ENCODE measurements at places on chromosomes 4 and X.

DNA sequence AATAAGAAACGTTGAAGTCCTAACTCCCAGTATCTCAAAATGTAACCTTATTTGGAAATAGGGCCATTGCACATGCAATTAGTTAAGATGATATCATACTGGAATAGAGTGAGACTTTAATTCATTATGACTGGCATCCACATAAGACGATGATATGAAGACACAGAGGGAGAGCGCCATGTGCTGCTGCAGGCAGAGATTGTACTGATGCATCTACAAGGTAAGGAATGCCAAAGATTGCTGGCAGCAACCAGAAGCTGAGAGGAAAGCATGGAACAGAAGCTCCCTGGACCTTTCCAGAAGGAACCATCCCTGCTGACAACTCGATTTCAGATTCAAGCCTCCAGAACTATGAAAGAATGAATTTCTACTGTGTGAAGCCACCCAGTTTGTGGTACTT is 697.0 kb upstream of the INTU start:
- DNase-seq: no peak

- no peak for DNase-seq
These were observed 20.3 kb upstream of the PACRGL start for GRCh38 chr4:20679951-20680350.

DNA sequence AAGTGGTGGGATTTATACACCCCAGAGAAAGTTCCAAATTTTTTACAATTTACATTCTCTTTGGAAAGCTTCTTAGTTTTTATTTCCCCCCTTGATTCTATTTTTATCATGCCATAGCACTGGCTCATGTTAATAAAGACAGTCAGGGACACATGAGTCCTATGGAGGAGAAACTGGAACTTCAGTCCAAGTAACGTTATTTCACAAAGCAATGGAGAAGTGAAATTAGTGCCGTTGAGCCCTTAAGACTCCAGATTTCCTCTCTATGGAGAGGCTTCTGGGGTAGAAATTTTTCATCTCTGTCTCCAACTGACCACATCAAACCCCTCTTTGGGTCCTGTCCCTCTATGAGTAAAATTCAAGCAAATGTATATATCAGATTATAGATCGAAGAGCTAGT is 12.8 kb upstream of the TASL start:
- no peak for DNase-seq

GRCh38 chrX:138917781-138918180 is 206.3 kb upstream of the FGF13 start:
- no peak for DNase-seq

DNA sequence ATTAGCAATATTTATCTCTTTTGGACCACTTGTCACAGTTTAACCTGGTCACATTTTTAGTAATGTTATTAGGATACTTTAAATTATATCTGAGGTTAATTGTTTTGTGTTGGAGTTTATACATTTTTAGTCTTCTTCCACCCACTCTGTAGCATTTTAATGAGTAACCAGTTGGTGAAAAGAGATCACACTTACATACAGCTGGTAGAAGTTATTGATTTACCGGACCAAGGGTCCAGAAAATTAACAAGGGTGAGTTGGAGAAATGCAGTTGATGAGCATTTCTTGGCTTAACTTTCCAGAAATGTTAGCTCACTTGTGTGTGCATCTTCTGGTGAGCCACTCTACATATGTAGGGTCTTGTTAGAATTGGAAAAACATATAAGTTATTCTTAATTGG is 219.6 kb downstream of the GRXCR1 start:
- no peak for DNase-seq

DNA sequence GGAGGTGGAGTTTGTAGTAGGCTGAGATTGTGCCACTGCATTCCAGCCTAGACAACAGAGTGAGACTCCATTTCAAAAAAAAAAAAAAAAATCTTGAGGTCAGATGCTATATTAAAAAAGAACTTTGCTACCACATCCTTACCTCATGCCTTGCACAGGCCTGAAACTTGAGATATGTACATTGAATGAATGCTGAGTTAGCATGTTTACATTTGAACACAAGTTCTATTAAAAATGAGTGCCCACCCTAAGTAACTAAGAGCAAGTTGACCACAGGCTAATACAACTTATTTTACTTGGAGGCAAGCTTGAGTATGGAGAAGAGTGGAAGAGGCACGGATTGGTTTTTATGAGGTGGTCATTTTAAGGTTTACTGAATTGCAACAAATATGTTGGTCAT is 276.6 kb upstream of the GATB start:
- no peak for DNase-seq

DNA sequence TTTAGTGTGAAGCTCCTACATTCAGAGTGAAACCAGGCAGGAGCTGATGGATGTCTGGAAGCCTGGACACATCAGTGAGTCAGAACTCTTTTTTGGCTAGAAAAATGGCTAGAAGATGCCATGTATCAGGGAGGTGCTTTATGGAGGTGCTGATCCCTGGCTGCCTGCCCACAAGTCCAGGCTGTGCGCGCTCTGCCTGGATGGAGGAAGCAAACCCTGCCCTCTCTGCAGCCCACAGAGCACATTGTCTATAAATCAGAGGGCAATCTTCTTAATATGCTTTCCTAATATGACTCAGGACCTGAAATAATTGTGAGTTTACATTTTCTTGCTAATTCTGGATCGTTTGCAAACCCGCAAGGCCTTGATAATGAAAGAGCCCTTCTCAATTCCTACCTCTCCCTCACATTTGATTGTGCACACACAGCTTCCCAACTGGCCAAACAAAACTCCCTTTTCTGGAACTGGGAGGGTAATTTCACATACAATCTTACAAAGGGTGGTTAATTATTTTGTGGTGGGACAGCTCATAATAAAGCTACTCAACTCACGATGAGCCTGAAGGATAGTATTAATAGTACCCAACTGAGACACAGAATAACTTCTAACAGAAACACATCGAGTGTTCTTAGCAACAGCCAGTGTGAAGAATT is 11.7 kb downstream of the MFAP3L start:
- DNase-seq: peak; percentile 36

GRCh38 chr4:43271946-43272345 is 379.4 kb downstream of the GRXCR1 start:
- no peak for DNase-seq

DNA sequence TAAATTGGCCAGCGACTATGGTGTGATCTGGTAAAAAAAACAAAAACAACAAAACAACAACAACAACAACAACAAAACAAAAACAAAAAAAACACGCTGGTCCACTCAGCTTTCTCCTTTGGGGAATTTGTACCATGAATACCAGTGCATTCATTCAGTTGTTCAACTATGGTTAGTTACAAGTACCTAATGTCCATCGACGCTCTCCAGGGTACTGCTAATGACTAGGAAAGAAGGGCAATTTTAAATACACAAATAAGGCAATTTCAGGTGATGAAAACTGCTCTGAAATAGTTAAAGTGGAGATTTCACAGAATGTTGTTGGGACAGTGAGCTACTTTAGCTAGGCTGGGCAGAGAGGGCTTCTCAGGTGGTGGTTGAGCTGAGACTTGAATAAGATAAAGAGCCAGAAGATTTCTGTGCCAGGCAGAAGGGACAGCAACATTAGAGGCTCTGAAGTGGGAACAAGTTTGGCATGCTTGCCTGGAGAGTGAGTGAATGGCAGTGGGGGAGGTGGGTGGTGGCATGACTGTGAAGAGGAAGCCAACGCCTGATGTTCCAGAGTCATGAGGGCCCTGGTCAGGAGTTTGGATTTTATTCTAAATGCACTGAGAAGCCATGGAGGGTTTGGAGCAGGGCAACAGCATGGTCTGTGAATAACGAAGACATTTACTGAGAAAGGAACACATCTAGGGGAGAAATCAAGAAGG is 45.9 kb upstream of the PGRMC2 start:
- no peak for DNase-seq

DNA sequence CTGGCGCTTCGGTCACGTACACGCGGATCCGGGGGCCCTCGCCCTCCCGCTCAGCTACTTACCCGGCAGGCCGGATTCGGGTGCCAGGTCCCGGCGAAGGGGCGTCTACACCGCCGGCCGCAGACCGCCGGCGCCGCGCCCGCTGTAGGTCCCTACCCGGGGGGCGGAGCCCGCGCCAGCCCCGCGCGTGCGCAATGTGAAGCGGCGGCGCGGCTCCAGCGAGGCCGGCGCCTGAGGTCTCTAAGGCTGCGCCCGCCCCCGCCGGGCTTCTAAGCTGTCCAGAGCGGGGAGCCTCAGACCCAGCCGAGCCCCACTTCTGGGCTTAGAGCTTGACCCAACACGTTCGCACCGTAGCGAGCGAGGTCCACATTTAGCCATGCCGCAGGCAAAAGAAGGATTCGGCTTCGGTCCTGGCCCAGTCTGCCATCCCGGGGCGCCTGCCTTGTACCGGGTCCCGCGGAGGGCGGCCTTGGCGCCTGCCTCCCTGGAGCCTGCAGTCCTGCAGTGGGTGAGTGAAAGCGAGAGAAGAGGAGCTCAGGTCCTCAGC is at the start of gene ZNF518B:
TSS of gene ZNF518B (minus strand) at position 172 of the 547 bp plus-strand sequence. CDS start 11,098 bp downstream, outside the sequence.
- no peak for DNase-seq

GRCh38 chr4:140255927-140256326 is 101.9 kb upstream of the MAML3 start:
- no peak for DNase-seq

- no peak for DNase-seq
These were observed 69.2 kb upstream of the GRID2 start for GRCh38 chr4:92234393-92235176.

DNA sequence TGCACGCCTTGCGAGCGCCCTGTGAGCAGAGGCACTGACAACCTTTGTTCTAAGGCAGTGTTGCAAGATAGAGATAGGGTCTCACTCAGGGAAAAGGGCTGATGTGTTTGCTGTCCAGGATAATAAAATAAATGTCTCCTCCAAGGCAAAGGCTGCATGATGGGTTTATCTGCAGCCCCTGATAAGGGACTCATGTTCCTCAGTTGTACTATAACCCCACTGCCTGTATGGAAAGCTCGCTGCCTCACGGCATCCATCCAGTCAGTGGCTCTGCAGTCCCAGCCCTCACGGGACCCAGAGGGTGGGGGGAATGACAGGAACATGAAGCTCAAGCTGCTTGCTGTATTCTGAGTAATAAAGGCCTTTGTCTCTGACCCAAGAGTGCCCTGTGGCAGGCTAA is 22.6 kb downstream of the BCLAF3 start:
- DNase-seq: no peak

DNA sequence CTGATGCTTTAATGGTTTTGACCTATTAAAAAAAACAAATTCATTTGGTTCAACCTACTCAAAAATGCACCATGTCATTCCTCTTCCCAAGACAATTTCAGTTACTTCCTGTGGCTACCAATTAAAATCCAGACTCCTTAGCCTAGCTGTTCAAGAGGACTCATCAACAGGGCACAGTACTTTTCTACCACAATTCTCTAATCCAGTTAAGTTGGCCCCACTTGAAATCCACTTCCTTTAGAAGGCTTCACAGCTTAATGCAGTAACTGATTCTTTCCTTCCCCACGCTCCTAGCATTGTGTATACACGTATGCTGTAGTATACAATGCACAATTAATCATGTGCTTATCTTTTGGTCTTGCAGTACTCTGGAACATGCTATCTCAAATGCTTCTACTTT is 129.8 kb downstream of the UGT8 start:
- DNase-seq: no peak

- no peak for DNase-seq
These were observed 273.7 kb upstream of the CTSO start for GRCh38 chr4:156227321-156227720.

GRCh38 chr4:186757696-186758355 is 34.2 kb upstream of the FAT1 start:
- DNase-seq: no peak

GRCh38 chrX:153209347-153209746 is 30.3 kb downstream of the MAGEA1 start:
- no peak for DNase-seq

DNA sequence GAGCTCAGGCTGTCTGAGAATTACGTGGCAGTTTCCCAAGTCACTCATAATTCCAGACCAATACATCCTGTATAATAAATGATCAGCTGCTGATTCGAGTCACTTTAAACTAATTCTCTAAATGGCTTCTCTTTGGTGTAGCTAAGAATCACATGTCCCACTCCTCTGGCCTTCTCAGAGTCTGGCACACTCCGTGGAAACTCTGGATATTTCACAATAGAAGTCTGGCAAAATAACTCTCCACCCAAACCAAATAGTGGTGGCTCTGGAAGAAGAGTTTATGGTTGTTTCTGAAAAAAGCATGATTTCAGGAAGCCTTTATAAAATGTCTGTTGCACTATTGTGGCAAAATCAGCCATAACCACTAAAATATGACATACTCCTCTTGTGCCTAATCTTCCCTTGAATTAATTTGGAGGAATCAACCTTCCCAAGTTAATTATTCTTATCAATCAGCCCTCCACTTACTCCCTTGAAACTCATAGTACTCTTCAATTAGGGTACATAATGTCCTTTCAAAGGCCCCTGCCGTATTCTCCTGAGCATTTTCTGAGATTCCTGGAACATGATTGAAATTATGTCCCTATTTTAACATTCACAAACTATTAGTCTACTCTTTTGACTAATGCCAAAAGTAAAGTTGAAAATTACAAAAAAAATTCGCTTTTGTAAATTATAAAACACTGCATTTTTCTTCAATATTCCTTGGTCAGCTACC is 991.6 kb downstream of the FAT4 start:
- DNase-seq: no peak

DNA sequence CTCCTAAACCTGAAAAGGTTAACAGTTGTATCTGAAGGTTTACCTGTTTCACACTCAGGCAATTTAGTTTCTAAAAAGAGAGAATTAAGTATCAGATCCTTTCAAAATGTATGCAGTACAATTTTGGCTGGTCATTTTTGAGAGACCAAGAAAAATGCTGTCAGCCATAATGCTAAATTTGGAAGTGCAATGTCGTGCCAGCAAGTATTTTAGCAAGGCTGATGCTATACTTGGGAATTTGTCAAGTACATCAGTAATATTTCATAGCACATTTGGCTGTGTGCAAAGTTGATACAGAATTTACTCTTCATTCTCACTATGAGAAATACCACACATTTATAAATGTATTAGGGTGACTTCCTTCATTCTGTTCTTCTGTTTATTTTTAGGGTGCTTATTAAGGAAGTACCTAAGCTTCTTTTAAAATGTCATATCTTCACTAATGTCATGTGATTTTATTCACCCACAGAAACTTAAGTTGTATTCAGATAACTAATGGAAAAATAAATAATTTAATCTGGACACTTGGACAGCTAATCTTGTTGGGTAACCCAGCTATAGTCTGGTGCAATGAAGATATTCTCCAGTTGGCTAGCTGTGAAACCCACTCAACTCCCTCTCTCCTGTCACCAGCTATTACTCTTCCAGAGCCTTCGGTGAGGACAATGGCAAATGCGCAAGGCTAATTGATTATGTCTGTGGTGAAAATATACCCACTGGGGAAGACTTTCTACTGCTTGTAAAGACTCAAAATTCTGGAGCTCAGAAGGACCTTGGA is 84.2 kb upstream of the TLL1 start:
- no peak for DNase-seq

GRCh38 chr4:22884157-22884556 is 191.4 kb downstream of the GBA3 start:
- DNase-seq: no peak

GRCh38 chr4:74456849-74457395 is 12.0 kb downstream of the AREG start:
- no peak for DNase-seq

GRCh38 chrX:42497356-42497755 is 280.6 kb downstream of the PPP1R2C start:
- no peak for DNase-seq

Measured in substantia nigra (tissue), 51 donors.